ENCODE measurements at places on chromosomes 5 and 9. TPM values are rescaled to one million over a fixed set of nuclear protein-coding genes. Genes with fewer than 3 reads are reported as not detected.

Gene PDE6A
- 0.50 TPM for total RNA-seq

Gene TMC1
- 0.71 TPM for total RNA-seq

Gene PCDHGB5
- total RNA-seq = 0.05 TPM

Gene NEUROG1
- total RNA-seq = 2.3 TPM

Gene IFNE
- 0.30 TPM for total RNA-seq

Gene EFNA5
- 8.7 TPM for total RNA-seq

Gene REEP2
- 58.7 TPM for total RNA-seq

Gene HTR4
- 0.81 TPM for total RNA-seq

Gene WNK2
- 1.7 TPM for total RNA-seq

Gene PCDHAC1
- 12.4 TPM for total RNA-seq

Gene CDH10
- total RNA-seq = 30.0 TPM

Gene HSD17B3
- 1.3 TPM for total RNA-seq

Gene GNA14
- 0.38 TPM for total RNA-seq

Gene IL9
- total RNA-seq = not detected

Gene IL7R
- total RNA-seq = 0.50 TPM

Data from motor neuron (in vitro differentiated cells).